ENCODE measurements at places on chromosomes 2 and 18.

- DNase-seq, result no peak
Measured at GRCh38 chr2:22247466-22247865, 1123.7 kb downstream of the TDRD15 start.

GRCh38 chr2:231589656-231590055, 3.0 kb upstream of the TEX44 start:
- no peak for DNase-seq

- no peak for DNase-seq
Measured at GRCh38 chr18:72013427-72013850, 530.7 kb downstream of the CBLN2 start.

GRCh38 chr2:152336854-152337510, 2.0 kb downstream of the FMNL2 start:
- DNase-seq, result no peak

DNA sequence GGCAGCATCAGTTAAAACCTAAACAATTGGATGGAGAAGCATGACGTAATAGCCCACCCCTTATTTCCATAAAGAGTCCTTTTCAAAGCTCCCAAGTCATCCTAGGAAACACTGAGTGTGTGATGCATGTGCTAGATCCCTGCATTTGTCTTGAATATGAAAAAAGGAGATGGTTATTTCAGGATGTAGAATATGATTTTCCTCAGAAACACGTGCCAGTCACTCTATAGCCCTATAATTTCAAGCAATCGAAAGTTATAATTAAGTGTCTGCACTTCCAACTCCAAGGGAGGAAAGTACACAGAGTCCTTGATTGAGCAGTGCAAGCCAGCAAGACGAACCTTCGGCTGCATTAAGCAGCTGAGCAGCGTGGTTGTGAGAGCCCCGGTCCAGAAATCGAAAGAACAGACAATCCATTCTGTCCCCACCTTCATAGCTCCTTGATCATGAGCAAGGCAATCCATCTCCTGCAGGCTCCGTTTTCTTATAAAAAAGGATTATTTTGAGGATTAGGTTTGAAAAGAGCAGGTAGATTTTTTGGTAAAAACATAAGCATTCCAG, 287.7 kb downstream of the FBXO15 start:
- DNase-seq, result no peak

- no peak for DNase-seq
Measured at GRCh38 chr2:229445501-229446211, 174.6 kb upstream of the PID1 start.

DNA sequence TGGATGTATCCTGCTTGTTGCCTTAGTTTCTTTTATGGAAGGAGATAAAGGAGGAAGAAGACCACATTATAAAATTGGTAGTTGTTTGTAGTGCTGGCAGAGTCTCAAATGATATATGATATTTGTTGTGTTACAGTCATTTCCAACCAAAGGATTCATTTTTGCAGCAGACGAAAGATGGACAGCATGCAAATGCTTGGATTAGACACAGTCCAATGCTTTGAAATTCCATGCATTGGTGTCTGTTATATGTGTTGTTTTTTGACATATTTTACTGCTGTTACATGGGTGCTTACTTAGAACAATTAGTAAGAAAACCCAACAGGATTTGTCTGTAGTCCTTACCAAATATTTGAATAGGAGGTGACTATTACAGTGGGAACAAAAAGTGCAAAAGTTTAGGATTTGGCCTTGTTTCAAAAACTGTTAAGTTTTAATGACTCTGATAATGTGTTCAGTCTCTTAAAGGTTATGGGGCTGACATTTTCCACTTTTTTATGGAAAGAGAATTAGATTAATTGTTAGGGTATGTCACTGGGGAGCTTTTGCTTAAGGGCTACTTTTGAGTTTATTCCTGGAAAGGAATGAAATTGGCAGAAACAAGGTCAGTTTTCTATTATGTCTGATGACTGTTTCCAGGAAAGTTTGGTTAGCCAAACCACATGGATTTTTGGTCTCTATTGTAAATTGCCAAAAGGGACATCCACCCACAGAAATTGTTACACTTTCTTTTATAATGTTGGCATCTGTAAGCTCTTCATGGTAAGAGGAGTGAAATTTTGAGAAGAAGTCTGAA, 229.4 kb upstream of the MMADHC start:
- DNase-seq, result no peak

DNA sequence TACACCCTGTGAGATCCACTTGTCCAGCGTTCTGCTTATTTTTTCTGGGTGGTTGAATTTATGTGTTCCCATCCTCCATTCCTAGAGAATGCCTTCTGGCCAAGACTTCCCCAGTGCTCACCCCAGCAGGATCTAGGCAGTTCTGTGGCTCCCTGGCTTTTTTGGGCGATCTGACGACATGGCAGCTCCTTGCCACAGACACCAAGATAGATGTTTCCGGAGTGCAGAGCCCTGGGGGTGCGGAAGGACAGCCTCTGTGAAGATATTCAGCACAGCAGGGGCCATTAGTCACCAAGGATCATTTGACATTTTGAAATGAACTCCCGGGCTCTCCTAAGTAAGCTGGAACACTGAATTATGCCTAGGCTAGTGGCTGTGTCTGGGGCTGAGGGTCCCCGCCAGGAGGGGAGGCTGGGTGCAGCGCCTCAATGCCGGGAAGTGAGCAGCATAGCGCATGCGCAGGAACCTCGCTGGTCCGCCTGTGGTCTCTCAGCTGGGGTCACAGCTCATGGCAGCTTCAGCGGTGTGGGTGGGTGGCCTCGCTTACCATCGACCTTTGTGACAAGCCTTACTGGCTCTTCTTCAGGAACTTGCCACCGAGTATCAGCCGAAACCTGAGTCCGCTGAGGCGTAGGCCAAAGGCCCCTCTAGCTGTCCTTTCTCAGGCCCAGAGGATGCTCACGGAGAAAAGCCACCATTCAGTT, 60.3 kb downstream of the MEX3C start:
- DNase-seq, result no peak

DNA sequence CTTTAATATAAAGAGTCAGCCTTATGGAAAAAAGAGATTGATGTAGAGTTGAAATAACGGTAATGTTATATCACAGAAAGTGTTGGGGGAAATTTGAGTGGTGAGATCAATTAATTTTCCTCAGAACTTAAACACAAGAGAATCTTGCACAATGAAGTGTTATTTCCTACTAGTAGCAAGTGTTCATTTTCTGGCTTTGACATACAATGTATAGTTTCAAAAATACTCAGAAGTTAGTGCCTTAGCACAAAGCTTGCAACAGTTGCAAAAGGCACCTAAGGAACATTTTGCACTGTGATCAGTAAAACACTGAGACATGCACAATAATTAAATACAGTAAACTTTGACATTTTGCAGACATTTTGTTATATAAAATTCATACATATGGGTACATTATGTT, 161.2 kb downstream of the CD226 start:
- DNase-seq, result no peak

GRCh38 chr2:206361407-206362045, 81.8 kb upstream of the ADAM23 start:
- no peak for DNase-seq

DNA sequence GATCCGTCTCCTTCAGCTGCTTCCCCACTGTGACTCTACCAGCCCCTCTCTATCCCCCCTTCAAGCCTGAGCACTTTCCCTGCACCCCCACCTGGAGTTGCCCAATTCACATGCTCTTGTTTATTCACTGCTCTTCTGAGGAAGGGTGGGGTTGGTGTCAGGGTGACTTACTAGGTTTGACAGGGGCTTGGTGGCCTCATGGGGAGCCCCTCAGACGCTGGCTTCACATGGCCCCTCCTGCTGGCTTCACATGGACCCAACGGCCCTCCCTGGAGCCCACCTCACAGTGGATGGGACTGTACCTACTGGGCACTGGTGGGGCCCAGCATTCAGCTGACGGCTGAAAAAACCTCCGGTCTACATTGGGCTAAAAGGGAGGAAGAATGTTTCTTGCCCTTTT, 16.7 kb upstream of the MRPL33 start:
- no peak for DNase-seq

DNA sequence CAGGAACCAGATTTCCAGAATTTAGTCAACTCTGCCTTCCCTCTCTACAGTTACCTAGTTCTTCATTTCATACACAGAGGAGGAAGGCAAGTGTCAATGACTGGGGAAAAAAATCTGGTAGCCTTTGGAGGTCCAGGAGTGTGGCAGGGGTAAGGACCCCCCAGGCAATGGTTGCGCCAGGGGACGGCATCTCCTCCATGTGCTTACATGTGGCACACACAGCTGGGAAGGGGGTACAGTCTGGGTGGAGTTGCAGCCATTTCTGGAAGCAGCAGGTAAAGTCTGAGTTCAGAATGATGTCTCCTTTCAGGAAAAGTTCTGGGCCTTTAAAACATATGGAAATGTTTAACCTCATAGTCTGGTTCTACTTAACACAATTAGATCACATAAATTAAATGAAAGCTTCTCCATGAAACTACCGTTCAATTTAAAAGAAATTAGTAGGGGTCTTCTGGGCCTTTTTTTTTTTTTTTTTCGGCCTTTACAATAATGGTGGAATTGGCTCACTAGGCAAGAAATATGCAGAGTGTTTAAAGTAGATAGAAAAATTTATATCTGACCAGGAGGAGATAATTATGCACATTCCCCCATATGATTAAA, 153.6 kb upstream of the EPC2 start:
- DNase-seq, result no peak

DNA sequence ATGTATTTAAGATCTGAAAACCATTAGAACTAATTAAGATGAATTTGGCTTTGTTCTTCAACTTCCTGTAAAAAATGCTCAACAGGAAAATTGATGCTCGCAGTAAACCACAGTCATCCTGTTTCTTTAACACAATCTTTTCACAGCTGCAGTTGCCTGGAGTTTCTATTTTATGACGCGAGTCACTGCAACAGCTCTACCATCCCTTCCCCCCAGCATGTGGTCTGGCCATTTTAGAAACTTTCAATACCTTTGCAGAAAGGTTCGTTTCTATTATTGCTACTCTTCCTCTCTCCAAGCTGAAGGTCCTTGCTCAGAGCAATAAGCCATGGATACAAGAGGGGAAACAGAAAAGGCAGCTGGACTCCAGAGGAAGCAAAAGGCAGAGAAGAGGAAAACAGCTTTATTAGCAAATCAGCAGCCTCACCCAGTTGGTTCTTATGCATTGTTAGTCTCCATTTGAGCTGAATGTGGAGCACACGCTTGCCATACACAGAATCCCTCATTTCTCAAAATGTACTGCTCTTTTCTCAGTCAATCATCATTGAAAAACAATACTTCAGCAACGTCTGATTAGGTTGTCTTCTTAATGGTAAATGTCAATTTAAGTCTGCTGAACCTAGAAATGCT, 3.9 kb downstream of the WIPF1 start:
- DNase-seq, result peak; percentile 50

- no peak for DNase-seq
Measured at GRCh38 chr2:23460993-23461392, 76.0 kb downstream of the KLHL29 start.

DNA sequence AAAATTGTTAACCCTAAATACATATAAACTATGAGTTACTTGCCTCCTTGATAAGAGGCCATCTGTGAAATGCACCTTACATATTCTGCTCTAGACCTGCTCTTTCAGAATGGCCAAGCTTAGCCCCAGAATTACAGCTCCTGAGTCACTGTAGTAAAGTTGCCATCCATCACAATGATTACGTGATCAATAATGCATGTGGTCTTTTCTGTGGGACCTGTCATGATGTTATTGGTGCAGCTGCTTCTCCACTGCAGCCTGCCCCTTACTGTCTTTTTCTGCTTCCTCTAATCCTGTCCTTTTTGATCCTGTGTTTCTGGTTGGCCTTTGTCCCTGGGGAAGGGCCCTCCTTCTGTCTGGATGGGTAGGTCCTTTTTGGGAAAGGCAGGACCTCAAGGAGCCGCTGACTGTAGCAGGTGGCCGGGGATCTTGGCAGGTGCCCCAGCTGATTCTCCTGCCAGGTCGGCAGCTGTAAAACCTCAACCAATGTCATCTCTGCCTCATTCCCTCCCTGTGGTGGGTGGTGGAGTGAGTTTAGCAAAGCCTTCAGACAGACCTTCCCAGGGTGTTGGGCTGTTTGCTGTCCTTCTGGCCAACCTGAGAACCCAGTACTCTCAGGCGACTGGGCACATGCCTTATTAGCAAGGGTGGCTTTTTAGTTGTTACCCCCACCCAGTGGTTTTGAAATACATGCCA, 126.2 kb upstream of the EML6 start:
- no peak for DNase-seq

Data from stimulated activated CD8-positive, alpha-beta memory T cell treated with anti-CD3 and anti-CD28 coated beads, Interleukin-4, amount 100 ng/mL, for 1 hour (primary cell).